Nucleus accumbens (tissue), 56 donors: ENCODE measurements at places on chromosomes 4 and X.

GRCh38 chr4:26183017-26183416 is 137.8 kb upstream of the RBPJ start:
- DNase-seq = no peak

DNA sequence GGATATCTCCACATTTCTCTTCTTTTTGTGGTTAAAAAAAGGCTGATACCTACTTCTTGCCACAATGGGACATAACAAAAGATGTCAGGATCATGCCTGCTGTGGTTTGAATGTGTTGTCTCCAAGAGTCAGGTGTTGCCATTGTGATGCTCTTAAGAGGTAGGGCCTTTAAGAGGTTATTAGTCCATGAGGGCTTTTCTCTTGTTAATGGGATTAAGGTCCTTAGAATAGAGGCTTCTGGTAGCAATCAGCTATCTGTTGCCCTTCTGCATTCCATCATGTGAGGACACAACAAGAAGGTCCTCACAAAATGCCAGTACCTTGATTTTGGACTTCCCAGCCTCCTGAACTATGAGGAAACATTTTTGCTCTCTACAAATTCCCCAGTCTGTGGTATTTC is 191.4 kb downstream of the GBA3 start:
- no peak for DNase-seq

- no peak for DNase-seq
Measured at GRCh38 chr4:10495651-10496050, 38.4 kb upstream of the ZNF518B start.

GRCh38 chr4:168059251-168059650 is 33.1 kb upstream of the ANXA10 start:
- DNase-seq = no peak

DNA sequence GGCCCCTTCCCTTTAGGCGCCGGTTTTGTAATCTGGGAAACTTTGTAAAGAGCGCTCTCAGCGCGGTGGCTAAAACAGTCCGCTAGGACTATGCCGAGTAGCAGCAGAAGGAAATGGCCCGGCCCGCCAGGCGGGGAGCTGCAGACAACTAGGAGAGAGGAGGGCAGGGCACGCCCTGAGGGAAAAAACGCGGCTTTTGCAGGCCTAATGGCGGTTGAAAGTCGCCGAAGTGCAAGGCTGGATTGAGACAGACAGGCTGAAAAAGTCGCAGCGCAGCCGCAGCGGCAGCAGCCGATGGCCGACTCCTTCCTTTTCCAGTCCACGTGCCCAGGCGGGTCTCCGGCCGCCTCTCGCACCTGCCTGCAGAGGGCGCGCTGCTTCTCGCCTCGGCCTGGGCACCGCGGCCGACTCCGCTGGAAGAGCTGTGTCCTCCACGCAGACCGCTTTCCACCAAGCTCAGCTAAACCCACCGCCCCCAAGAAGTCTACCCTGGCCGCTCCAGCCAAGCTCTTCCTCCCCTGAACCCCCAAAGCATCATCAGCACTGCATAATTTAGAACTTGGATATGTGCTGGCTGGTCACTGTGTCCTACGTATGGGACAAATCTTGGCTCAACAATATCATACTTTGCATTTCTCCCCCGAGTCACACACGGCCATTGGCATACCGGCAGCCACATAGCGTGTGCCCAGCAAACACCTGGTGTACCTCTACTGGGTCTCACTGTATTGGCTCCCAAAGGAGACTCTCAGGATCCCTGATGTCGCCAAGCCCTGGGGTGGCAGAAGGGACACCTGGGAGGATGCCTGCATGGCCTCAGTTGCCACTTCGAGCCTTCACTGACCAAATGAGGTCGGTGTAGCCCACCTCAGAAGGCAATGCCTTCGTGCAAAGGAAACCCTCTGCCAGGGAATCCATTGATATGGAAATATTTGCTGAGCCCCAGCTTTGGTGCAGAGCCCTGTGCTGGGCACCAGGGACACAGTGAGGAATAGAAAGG is 14.5 kb downstream of the SLC25A5 start:
- DNase-seq = peak; percentile 29

- DNase-seq = no peak
Measured at GRCh38 chrX:39242187-39242586, 440.9 kb downstream of the MID1IP1 start.

DNA sequence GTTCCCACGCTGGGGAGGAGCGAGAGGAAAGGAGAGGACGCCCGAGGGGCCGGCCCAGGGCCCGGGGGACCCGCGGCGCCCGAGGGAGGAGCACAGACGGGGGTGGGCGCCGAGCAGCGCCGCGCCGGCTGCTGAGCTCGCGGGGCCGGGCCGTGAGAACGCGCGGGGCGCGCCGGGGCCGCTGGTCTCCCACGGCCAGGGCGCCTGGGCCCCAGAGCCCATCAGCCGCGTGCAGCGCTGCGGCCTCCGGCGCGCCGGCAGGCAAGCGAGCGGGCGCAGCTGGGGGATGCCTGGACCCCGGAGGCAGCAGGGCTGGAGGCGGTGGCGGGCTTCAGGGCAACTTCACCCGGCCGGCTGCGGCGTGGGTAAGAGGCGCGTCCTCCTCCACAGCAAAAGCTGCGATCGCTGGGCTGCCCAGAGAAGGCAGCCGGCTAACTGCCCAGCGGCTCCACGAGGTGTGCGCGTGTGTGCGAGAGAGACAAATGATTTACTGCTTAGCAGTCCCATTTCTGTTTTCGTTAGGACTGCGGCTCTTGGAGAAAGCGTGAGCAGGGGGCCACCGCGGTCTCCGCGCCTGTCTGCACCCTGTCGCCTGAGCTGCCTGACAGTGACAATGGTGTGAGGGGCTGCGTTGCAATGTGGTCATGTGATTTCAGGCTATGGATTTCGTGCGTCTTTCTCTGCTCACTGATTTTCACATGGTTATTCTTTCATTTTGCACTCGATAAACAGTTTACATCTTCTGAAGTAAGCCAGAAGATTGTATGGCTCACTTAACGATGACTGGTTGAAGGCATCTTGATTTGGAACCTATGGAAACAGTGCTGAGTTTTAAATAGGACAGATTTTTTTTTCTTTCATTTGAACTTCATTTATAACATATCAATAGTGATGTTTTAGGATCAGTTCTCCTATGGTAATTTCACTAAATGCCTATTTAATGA is 1.2 kb downstream of the GUCY1A1 start:
- DNase-seq = peak; percentile 34

DNA sequence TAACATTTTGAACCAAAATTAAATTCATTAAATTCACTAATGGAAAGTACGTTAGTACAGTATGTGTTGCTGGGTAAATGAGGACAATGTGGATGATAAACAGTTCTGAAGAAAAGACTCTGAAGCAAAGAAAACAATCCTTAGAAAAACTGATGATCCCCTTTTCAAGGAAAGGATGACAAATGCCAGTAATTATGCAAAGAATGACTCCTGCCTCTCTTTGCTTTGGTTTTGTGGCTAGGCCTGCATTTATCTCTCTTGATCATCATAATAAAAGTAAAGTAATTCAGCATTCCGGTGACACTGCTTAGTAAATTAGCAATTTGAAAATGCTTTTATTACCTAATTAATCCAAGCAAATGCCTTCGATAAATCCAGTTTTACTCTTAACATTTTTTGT is 652.2 kb upstream of the DIPK2B start:
- no peak for DNase-seq

- peak; percentile 45 for DNase-seq
Measured at GRCh38 chrX:101658661-101659491, 774 bp downstream of the ARMCX2 start.

DNA sequence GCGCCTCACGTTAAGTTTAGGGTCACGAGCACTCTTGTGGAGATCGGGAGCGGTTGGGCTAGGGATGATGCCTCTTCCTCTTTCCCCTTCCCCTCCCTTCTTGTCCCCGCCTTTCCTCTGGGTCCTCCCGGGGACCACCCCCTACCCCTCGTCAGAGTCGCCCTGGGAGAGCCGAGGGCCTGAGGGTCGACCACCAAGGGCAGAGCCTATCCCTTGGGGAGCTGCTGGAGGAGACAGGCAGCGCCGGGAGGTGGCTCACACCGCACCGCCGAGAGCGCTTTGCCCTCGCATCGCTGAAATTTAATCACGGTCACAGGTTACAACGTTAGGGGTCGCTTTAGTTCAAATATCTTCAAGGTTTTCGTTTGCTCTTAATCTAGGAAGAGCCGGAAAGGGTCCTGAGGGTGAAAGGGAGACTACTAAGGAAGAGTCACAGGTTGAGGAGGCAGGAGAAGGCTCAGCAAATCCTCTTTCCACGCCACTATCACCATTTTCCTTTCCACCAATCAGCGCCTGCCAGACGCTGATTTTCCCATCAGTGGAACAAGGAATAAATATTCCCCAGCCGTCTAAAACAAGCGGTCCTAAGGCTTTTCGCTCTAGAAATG is 528 bp upstream of the SNCA start:
- DNase-seq = peak; percentile 75

- DNase-seq = no peak
Measured at GRCh38 chrX:65537229-65537628, 2.6 kb upstream of the LAS1L start.

- no peak for DNase-seq
Measured at GRCh38 chr4:65880594-65880993, 210.3 kb upstream of the EPHA5 start.

DNA sequence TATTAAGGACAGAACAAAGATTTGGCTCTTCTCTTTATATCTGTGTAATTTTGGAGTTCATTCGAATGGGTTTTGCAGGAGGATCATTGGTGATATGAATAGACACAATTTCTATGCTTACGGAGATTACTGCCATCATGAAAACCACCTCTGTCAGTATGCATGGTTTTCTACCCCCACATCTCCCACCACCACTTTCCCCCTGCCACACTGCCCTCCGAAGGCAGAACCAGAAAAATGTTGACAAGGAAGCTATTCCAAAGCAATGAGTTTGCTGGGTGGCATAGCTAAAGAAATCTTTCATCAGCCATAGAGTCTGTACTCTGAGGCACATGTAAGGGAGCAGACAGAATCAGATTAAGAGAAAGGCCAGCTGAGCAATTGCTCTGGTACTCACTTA is 567.3 kb upstream of the ACTRT1 start:
- no peak for DNase-seq

DNA sequence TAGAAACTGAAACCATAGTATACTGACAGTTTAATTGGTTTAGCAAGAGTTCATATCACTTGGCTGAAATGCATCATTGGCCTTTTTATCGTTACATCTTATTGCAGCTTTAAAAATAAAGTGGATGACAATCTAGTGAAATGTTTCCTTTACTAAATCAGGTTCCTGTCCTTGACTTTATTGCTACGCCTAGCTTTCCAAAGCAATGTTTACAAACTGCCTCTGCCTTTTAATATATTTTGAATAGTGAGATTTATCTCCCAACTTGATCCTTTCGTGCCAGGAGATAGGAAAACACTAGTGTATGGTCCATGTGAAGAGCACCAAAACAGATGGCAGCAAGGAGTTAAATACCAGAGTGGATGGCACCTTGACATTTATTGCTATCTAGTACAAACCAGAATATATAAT is 67.0 kb downstream of the GPC3 start:
- DNase-seq = no peak

GRCh38 chr4:152360045-152360410 is 175.9 kb downstream of the FBXW7 start:
- DNase-seq = no peak

DNA sequence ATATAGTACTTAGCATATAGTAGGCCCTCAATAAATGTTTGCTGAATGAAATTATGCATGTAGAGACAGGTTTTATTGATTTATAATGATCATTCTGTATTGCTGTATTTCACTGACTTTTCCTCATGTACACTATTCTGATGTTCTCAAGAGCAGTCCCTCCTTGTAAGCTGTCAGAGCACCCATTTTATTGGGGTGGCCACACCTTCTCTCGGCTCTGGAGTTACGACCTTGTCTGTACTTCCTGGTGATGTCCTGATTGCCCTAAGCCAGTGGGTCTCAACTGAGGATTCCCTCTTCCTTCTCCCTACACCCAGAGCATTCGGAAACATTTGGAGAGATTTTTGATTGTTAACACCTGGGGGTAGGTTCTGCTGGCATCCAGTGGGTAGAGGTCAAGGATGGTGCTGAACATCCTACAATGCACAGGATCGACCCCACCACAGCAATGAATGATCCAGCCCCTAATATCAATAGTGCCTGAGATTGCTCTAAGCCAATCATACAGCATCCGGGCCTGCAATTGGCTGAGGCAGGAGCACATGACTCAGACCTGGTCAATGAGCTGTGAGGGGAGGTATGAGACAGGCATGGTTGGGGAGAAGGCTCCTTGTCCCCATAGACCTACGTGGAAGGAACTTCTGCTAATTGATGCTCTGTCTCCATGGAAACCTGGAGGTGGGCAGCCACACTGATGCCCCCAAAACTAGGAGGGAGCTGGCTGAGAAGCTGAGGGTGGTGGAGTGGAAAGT is 58.8 kb downstream of the CLDN34 start:
- no peak for DNase-seq

DNA sequence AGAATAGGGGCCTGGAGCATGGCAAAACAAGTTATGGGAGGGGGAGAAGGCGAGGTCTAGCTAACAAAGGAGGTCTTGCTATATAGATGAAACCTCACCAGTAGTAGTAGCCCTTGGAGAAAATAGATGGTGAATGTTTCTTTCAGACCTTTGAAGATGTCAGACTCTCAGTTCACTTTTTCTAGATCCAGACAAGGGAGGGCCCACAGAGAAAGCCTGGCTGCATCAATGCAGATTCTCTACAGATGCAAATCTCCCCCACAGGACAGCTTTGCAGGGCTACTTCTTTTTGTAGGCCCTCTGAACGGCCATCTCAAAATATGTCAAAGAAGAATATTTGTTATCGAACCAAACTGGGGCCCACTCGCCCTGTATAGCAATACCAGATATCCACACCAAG is 159.7 kb downstream of the ANK2 start:
- DNase-seq = no peak

- DNase-seq = no peak
Measured at GRCh38 chrX:53005327-53005726, 43.3 kb upstream of the GPR173 start.

DNA sequence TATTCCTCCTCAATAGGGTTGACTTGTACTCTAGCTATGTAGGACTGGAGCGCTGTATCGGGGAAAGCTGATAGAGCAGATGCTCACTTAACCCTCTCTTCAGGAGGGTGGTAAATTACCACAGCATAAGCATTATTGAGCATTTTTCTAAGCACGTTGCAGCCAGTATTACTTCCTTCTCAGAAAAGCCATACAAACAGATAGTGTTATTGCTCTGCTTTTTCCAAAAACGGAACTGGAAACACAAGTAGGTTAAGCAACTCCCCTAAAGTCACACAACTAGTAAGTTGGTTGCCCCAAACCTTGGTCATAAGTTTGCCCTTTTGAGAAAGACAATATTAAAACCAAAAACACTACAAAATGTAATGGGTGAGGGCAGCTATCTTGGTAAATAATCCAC is 73.9 kb downstream of the REELD1 start:
- no peak for DNase-seq

DNA sequence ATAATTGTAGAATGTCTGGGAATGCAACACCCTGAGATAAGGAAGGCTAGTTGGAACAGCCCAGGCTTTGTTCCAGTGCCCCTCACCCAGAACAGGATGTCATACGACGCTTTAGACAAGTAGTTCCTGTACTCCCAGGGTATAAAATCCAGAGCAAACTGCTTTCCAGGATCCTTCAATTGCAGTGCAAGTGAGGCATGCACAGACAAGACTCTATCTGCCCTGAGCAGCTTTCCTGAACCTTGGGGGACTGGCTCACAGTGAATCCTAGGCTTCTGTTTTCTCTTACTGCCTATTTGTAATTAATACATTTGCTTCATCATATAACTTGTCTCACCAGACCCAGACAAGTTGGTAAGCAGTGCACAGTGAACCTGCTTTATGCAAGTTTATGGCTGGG is 48.4 kb upstream of the IL9R start:
- DNase-seq = no peak

GRCh38 chr4:107482546-107482945 is 237.5 kb downstream of the PAPSS1 start:
- DNase-seq = no peak
